Activated CD4-positive, alpha-beta T cell treated with anti-CD3 and anti-CD28 coated beads, Interleukin-2, amount 10 ng/mL, durations not matched to agents 7 days and 5 days (primary cell): ENCODE measurements at places on chromosomes 13 and 19. TPM values are rescaled to one million over a fixed set of nuclear protein-coding genes. Genes with fewer than 3 reads are reported as not detected.

Gene SLITRK1
- not detected for total RNA-seq

Gene CARM1
- 32.4 TPM for total RNA-seq

Gene CILP2
- 0.25 TPM for total RNA-seq

Gene WDFY2
- 10.9 TPM for total RNA-seq

Gene ODAD3
- not detected for total RNA-seq

- H3K4me1 ChIP-seq = peaks cover 41% of the 10 kb centered on the region
- H3K36me3 ChIP-seq = peaks cover 4% of the 10 kb centered on the region
- peak overlapping the region; percentile 51 for H3K27ac ChIP-seq
- peaks cover 84% of the 10 kb centered on the region for H3K27me3 ChIP-seq
- H3K4me3 ChIP-seq = peak overlapping the region; percentile 70
Observed at GRCh38 chr13:35475212-35475959, 1.1 kb downstream of the MAB21L1 start.

GRCh38 chr13:28455580-28456194, 39.2 kb downstream of the FLT1 start:
- no peak overlapping the region for H3K4me3 ChIP-seq
- H3K27ac ChIP-seq = no peak overlapping the region
- peaks cover 8% of the 10 kb centered on the region for H3K27me3 ChIP-seq
- no peaks in the 10 kb centered on the region for H3K4me1 ChIP-seq

DNA sequence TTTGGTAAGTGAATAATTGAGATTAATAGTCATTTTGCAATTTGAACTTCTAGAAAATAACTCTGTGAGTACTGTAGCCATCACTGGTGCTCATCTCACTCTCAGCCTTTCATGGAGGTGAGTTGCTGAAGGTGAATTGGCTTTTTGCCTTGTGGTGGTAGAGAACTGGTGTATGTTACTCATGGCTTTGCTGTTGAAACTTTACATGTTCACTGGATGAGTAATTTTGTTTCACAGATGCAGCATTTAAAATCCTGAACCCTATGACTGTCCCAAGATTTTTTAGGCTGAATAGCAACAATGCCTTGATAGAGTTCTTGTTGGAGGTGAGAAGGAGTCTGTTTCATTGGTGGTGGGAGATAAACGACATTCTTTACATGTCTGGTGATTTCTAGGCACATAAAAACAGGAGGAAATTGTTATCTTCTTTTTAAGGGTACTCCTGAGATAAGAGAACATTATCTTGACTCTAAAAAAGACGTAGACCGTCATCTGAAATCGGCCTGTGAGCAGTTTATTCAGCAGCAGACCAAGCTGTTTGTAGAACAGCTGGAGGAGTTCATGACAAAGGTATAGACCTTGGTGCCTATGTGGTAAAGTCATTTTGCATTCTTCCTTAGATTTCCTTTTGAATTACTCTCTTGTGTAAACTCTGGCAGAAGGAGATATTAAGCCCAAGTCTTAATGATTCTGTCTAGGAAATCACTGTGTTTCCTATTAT, 53.9 kb downstream of the COG3 start:
- H3K36me3 ChIP-seq = peaks cover 56% of the 10 kb centered on the region
- no peak for DNase-seq
- peaks cover 16% of the 10 kb centered on the region for H3K4me1 ChIP-seq
- no peak overlapping the region for H3K27ac ChIP-seq
- no peak overlapping the region for H3K4me3 ChIP-seq

Gene ZNF30
- 4.0 TPM for total RNA-seq
